ENCODE measurements at places on chromosomes 5 and 9. TPM values are rescaled to one million over a fixed set of nuclear protein-coding genes. Genes with fewer than 3 reads are reported as not detected.

LIFR gene
- 79.7 TPM for total RNA-seq

ELOVL7 gene
- total RNA-seq, result 2.3 TPM

MXD3 gene
- total RNA-seq, result 6.0 TPM

BTNL3 gene
- total RNA-seq, result 0.19 TPM

CERT1 gene
- total RNA-seq, result 20.5 TPM

RNF44 gene
- 3.9 TPM for total RNA-seq

CTSV gene
- total RNA-seq, result 0.42 TPM

SLC36A2 gene
- total RNA-seq, result not detected

SARDH gene
- 291 TPM for total RNA-seq

KCNIP1 gene
- 0.08 TPM for total RNA-seq

NXNL2 gene
- not detected for total RNA-seq

ANKRD31 gene
- 0.05 TPM for total RNA-seq

NDUFS4 gene
- total RNA-seq, result 35.9 TPM
